ENCODE measurements at places on chromosomes 5 and 9.

DNA sequence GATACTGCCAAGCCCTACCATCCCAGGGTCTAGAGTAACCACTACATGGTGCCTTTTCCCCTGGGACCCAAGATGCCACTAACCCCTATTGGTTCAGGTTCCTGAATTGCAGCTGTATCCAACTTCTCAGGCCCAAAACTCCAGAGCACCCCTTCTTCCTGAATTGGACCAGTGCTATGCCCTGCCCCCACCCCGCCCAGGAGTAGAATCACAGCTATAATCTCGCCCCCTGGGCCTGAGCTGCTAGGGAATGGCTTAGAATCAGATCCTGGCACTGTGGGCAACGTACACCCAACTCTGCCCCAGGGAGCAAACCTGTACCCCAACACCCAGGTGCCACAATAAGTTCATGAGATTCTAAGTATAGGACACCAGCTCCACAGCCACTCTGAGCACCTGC lies 206.3 kb downstream of the CACNA1B start:
- no peak for DNase-seq

- no peak for DNase-seq
Measured at GRCh38 chr5:84411832-84412605, 27.3 kb upstream of the EDIL3 start.

- DNase-seq, result no peak
Measured at GRCh38 chr5:2602451-2603271, 148.8 kb downstream of the IRX2 start.

DNA sequence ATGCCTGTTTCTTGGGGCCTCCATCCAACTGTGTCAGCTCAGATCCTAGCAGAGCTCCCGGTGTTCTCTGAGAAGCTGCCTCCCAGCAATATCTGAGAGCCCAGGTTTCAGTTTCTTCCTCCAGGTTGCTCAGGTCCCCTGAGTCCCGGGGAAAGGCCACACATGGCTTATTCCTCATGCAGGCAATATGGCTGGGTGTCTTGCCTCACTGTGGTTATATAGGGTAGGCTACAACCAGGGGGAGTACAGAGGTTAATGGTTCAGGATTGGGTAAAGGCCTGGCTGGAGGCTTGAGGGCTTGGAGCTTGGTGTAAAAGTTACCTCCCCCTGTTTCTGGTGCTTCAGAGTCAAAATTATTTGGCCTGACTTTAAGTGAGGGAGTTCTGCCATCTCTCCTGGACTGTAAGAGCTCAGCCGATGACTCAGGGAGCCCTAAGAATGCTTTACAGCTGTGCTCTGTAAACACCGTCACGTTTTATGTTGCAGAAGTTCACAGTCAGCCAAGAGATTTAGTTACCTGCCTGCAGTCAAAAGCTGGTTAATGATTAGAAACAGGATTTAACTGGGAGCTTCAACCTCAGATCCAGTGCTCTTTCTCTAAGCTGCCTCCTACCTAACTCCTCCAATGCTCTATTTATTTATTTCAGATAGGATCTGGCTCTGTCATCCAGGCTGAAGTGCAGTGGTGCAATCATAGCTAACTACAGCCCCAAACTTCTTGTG lies 24.3 kb upstream of the UBAP2 start:
- DNase-seq, result no peak

DNA sequence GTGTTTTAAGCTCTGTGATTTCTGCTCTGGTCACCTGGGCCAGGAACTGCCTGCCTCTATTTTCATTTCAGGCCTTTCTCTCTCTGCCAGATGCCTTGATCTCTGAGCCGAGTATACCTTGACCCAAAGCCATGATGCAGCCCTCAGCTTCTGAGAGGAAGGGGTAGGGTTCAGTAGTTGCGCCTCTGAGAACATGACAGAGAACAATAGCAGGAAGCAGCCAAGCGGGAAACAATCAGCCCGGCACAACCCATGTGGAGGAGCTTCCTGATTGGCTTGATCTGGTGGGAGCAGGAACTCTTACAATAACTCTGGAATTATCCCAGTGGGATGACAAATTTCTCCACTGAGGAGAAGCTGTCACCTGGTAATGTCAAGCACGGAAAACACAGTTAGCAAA lies 127.4 kb downstream of the PALM2AKAP2 start:
- no peak for DNase-seq

GRCh38 chr5:18270635-18271338 lies 636.5 kb downstream of the TAF11L14 start:
- no peak for DNase-seq

DNA sequence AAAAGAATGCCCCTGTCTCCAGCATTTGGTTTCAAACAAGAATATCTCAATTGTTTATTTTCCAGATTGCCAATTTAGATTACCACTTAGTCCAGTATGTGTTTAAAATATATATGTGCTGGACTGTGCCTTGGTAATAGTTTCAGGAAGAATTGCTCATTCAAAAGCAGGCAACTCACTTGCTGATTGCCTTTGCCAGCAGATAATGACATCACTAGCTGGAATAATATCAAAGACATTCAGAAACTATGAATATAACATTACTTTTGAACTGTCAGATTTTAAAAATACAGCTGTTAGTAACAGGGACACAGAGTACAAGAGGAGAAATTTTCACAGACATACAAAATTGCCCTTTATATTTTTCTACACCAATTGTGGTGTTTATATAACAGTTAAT lies 96.0 kb upstream of the ITGA2 start:
- DNase-seq, result no peak

DNA sequence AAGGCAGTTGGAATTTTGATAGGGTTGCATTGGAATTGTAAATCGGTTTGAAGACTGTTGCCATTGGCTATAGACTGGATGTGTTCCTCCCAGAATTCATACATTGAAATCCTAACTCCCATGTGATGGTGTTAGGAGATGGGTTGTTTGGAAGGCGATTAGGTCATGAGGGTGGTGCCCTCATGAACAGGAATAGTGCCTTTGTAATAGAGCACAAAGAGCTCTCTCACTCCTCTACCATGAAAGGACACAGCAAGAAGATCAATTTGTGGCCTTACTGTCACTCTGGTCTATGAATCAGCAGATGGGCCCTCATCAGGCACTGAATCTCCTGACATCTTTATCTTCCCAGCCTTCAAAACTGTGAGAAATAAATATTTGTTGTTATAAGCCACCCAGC lies 133.2 kb downstream of the PARP8 start:
- DNase-seq, result no peak

DNA sequence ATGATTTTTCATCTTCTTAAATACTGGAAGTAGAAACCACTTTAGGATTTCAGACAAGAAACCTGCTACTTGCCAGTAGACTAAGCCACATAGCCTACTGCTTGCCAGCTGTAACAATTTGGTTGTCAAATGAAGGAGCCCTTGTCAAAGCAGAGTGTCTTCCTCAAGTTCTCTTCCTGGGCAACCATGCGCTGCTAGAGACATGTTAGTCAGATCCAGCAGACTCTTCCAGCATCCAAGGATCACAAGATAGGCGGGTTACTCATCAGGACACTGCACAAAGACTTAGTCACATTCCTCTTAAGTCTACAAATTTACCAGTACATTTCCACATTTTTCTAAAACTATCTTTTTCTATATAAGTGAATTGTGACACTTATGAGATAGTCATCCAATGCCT lies 24.4 kb downstream of the SKIC3 start:
- DNase-seq, result no peak

DNA sequence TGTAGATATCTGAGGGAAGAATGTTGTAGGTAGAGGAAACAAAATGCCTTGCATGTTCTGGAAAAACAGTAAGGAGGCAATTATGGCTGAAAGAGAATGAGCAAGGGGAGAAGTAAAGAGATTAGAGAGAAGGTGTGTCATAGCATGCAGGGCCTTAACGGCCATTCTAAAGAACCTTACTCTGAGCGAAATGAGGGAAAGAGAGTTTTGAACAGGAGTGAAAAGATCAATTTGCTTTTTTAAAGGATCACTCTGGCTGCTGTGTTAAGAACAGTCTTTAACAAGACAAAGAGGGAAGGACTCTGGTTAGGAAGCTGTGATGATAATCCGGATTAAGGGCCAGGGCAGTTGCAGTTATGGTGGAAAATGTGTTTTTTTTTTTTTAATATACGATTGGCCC lies 22.6 kb downstream of the PTBP3 start:
- DNase-seq, result no peak

DNA sequence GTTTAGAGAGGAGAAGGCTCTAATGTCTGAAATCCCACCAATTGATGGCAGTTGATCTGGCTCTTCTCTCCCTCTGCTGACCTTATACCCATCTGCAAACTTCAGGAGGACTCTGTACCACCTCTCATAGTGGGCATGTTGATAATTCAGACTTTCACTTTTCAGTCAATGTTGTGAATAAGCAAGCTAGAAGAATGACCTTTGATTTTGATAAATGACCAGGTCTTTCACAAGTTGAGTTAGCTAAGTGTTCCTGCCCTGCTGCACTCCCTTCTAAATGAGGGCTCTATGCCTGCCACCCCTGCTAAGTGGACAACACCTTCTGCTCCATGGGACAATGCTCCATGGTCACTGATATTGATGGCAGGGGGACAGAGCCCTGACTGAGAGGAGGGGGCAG lies 74.7 kb downstream of the SPRY4 start:
- no peak for DNase-seq

GRCh38 chr5:8842971-8843551 lies 702.8 kb downstream of the SEMA5A start:
- DNase-seq, result no peak

DNA sequence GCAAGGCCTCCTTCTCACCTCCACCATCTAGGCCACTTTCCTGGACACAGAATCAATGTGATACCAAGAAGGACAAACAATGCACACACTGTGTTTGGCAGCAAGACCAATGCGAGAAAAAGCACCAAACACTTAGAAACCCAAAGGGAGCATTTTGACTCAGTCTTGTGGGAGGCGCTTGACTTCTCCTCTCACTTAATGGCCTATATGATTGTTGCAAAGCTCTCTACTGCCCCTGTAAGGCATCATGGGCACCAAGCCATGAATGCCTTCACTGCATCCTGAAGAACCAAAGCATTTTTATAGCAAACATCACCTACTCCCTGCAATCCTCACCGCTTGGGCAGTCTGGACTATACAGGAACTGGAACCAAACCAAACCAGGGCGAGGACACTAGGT lies 57.5 kb downstream of the CDH6 start:
- no peak for DNase-seq

DNA sequence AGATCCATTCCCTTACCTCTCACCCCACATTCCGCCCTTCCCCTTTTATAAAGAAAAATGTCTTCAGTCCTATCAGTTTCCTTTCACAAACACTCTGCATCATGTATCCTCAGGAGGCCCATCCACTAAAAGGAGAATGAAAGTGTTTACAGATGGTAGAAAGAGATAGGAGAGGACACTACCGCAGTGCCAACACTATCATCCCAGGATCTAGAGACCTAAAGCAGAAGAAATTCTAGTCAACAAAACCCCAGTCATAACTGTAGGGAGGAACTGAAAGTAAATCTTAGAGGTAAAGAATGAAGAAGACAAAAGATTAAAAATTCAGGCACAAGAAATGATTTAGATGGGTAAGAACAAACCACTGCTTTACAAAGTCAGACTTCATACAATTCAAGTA lies 114.1 kb downstream of the MLLT3 start:
- peak; percentile 8 for DNase-seq

Measured in CD4-positive, alpha-beta T cell treated with Interleukin-10 for 1 hour (primary cell).